ENCODE measurements at places on chromosomes 13 and 19.

- DNase-seq, result no peak
These were observed 15.8 kb downstream of the LCP1 start for GRCh38 chr13:46166224-46166584.

GRCh38 chr19:4495471-4495870 is 22.8 kb downstream of the PLIN4 start:
- DNase-seq, result no peak

- DNase-seq, result no peak
These were observed 1.9 kb downstream of the CIRBP start for GRCh38 chr19:1270854-1271527.

- DNase-seq, result no peak
These were observed 8.8 kb downstream of the CC2D1A start for GRCh38 chr19:13914777-13915176.

GRCh38 chr19:38893341-38893771 is 6.1 kb downstream of the SIRT2 start:
- no peak for DNase-seq

DNA sequence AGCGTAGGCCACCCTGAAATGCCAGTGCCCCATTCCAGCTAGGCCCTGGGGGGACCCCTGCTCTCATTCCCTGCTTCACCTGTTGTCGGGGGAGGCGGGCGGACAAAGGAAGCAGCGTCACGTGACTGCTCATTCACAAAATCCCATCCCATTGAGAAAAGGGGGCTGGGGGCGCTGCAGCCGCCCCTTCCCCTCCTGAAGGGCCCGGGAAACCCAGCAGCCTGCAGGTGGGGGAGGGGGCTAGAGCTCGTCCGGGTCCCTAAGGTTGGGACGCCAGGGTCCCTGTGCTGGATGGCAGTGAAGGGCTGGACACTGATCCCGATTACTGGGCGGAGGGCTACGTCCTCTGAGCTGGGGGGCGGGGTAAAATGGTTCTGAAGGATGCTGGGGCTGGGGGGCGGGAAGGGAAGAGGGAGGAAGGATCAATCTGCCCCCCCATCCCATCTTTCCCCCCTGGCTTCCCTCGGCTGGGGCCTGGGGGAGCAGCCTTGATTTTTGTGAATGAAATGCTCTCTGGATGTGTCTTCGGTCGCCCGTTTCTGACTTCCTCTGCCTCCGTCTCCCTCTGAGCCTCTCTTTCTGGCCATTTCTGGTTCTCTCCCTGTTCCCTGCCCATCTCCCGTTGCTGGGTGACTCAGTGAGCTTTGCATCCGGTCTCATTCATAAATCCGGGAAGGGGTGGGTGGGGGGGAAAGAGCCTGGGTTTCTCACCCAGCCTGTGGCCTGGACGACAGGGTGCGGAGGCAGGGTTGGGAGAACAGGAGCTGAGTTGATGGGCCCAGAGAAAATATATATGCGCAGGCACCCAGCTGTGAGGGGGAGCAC is 816 bp downstream of the SPRED3 start:
- peak; percentile 59 for DNase-seq

Data from HFF-Myc (cell line).